ENCODE measurements at places on chromosomes 4 and X. TPM values are rescaled to one million over a fixed set of nuclear protein-coding genes. Genes with fewer than 3 reads are reported as not detected.

DNA sequence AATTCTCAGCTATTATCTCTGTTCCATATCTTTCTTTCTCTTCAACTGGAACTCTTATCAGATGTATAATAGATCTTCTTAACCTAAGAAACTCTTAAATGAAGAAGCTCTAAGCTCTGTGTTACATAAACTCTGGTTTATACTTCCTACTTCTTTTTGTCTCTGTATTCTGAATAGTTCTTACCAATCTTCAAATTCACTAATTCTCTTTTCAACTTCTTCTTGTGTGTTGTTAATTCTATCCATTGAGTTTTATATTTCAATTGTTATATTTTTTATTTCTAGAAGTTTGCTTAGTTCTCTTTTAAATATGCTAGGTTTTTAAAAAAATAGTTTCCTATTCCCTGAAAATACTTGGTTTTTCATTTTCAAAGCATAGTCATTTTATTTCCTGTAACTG is 13.2 kb upstream of the MMAA start:
- H3K36me3 ChIP-seq: no peaks in the 10 kb centered on the region
- no peak for DNase-seq
- 0 out of 2 replicates have a peak, but pooled peaks cover 3% of the 10 kb centered on the region for H3K27me3 ChIP-seq

The TBC1D9 gene
- 15.0 TPM for total RNA-seq

DNA sequence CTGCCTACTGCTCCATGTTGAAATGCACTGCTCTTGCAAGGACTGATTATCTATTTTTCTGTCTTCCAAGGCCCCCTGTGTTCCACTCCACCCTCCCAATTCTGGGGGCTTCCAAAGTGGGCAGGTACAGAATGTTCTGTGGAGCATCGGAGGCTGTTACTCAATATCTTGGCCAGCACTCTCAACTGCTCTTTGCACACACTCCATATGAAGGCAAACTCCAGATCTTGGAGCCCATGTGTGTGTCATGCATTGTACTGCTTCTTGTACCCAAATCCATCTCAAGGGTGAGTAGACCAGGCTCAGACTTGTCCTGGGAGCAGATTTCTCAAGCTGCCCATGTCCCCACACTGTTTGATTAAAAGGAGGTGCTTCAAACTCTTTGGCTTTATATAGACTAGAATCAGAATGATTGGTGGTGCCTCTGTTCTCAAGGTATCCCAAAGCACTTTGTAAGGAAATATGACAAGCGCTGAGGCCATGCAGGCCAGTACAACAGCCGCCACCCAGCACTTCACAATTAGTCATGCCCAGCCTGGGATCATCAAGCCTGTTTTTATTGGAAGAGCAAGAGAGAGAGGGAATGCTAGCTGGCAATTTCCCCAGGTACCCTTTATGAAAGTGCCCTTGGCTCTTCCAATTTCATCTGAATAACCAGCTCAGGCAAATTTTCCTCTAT is 44.3 kb downstream of the AR start:
- H3K36me3 ChIP-seq: no peaks in the 10 kb centered on the region
- H3K27me3 ChIP-seq: no peaks in the 10 kb centered on the region
- peaks cover 11% of the 10 kb centered on the region for H3K4me1 ChIP-seq
- H3K27ac ChIP-seq: no peak overlapping the region
- no peak overlapping the region for H3K4me3 ChIP-seq

The TEX13B gene
- not detected for total RNA-seq

The SLC4A4 gene
- 0.09 TPM for total RNA-seq

GRCh38 chr4:54092405-54093323 is 7.3 kb upstream of the GSX2 start:
- no peak for DNase-seq
- peaks cover 14% of the 10 kb centered on the region for H3K4me1 ChIP-seq
- peak overlapping the region; percentile 46 for H3K4me3 ChIP-seq
- 0 out of 2 replicates have a peak, but pooled peaks cover under 1% of the 10 kb centered on the region for H3K27me3 ChIP-seq
- no peak overlapping the region for H3K27ac ChIP-seq
- no peaks in the 10 kb centered on the region for H3K36me3 ChIP-seq

- no peak overlapping the region for H3K4me3 ChIP-seq
- H3K36me3 ChIP-seq: no peaks in the 10 kb centered on the region
- H3K27me3 ChIP-seq: no peaks in the 10 kb centered on the region
- no peak overlapping the region for H3K27ac ChIP-seq
- DNase-seq: no peak
These were observed 66.1 kb upstream of the SOD3 start for GRCh38 chr4:24729119-24729730.
